ENCODE measurements at places on chromosomes 3 and 15.

- no peak for DNase-seq
Observed at GRCh38 chr3:16411441-16411840, 102.1 kb downstream of the RFTN1 start.

DNA sequence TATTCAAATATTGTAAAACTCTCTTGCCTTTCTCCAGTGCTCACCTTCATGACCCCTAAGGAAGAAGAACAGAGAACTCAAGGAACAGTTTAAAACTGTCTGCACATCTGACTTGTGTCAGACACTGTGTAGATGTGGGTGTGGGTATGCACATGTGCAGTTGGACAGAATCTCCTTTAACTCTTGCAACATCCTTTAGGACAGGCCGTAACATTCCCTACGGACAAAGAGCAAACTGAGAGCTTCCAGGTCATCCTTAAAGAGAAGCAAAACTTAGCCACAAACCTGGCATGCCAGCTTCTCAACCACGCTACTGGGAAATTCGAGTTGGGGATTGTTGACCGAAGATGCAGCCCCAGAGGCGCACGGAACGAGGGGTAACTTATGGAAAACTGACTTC, 4.1 kb upstream of the SFMBT1 start:
- no peak for DNase-seq

GRCh38 chr3:62414786-62415185, 41.4 kb upstream of the FEZF2 start:
- DNase-seq = no peak

DNA sequence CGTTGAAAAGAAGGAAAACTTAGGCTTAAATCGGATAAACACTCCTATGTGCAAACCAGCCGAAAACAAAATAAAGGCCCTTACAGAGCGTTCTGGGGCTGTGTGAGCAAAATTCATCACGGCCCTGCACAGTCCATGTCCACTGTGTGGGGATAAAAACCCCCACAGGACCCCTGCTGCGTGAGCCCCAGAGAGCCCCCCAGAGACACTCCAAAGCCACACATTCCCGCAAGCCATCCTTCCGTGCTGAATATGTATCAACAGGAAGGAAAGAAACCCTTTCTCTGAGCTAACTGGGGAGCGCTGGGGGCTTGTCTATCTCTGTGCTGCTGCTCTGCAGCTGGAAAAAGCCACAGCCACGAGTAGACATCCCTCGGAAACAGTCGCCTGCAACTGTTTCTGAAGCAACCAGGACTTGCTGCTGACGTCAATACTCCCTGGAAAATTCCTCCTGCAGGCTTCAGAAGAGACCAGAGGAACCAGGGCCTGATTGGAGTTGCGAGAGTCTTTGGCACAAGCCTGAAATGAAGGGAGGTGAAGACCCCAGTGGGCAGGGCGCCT, 72.7 kb downstream of the NUP210 start:
- DNase-seq = no peak

DNA sequence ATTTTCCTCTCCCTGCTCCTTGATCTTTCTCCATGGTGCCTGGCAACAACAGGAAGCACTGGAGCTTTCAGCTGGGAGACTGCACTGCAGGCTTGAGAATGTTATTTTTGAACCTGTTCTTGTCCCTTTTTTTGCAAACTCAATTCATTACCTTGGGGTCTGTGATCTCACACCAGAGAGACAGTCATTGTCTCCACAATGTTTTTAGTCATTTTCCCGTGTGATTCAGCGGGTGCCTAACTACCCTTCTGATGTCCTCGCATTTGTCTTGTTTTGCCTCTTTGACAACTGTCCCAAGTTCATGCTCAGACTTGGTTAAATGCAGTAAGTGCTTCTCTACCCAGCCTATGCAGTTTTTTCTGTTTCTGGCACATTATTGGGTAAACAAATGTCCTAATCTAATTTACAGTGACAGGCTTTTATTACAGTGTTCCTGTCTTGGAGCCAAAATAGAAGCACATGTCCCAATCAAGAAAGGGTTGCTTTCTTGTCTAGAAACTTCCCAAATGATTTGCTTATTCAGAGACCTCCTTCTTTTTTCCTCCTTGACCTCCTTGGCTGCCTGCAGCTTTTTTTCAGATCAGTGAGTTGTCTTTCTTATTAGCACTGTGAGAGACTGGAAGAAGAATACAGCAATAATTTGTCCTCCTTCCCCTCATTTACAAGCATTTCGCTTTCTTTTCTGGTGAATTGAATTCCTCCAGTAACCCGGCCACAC, 162.4 kb downstream of the NSUN3 start:
- no peak for DNase-seq

Data from HFF-Myc (cell line).